Spinal cord (tissue), 10 donors: ENCODE measurements at places on chromosomes 3 and 15. TPM values are rescaled to one million over a fixed set of nuclear protein-coding genes. Genes with fewer than 3 reads are reported as not detected.

GRCh38 chr3:54577313-54577712 lies 350.5 kb downstream of the LRTM1 start:
- DNase-seq, result no peak

DNA sequence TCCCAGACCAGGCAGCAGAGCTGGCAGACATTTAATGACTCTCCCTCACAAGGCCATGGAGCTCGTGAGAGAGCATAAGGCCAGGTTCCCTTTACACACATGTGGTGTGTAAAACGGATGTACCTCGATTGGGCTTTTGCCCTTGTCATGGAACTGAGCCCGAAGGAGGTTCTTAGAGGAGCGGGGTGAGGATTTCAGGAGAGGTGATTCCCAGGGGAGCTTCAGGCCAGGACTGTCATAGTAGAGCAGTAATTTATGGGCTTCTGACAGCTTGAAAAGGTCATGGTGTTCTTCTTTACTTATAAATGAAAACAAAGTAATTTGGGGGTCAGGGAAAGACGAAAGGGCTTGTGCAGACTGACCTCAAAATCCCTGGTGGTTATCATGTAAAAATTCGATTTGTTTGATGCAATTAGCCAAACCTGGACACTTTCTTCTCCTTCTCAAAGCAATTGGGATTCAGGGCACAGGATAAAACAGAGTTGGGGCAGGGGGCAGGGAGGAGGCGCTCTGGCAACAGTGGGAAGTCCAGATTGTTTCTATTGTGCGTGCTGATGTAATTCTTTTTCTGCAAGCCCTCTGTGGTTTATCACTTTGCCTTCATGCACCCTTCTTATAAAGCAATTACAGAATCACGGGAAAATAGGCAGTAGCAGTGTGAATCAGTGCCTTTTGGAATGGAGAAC lies 51.0 kb downstream of the CACNA1D start:
- peak; percentile 47 for DNase-seq

- peak; percentile 21 for DNase-seq
Observed at GRCh38 chr3:47646362-47646761, 67.7 kb upstream of the CSPG5 start.

DNA sequence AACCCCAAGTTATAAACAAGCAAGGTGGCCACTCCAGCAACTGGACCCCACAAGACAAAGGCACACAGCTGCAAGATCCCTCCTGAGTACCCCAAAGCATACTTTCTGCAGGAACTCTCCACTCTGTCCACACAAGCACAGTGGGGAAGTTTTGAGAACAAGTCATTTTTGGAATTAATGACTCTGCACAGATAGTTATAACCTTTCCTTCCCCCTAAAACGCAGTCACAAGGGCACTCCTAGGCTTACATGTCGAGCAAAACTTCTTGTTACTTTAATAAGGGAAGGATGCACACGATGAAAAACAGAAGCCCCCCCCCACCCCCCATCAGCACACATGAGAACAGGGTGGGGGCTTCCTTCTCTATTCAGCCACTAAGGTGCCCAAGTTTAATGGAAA lies 1.2 kb downstream of the STIMATE start:
- DNase-seq, result no peak

DNA sequence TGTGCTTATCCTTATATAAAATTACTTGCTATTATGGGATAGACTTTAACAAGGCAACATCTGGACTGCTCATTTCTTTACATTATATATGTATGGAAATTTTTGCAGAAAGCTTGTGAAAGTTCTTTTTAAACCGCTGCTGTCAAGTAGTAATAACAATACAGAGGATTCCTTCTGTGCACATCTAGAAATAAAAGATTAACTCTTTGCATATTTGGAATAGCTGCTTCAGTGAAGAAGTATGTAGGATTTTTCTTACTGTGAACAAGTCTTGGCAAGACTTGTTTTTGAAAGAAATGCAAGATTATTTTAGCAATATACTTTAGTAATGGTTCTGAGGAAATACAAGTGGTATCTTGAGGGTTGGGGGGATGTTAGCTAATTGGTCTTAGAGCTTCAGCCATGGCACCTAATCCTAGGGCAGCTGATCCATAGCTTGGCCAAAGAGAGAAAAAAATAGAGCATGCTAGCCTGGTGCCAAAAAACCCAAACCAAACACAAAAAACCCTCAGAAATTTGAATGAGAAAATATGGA lies 4.3 kb downstream of the PRKCI start:
- DNase-seq, result no peak

GRCh38 chr3:58120075-58120812 lies 90.5 kb downstream of the DNASE1L3 start:
- no peak for DNase-seq

GRCh38 chr3:25292595-25292994 lies 135.5 kb upstream of the RARB start:
- no peak for DNase-seq

GRCh38 chr15:74735305-74735704 lies 10.0 kb upstream of the CYP1A1 start:
- DNase-seq, result no peak

DNA sequence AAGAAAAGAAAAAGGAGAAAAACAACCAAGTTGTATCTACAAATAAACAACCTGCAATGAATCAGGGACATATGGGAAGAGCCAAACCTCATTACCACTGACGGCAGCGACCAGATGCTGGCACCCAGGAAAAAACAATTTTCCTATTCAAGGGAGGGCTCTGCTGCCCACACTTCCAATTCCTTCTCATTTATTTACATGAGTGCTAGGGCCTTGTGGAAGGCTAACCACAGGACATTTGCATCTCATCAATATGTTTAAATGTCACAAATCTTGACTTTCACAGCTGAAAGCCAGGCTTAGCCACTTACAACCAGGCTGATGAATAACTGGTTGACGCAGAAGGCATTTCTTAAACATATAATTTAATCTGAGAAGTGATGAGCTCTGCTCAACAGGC lies 36.0 kb downstream of the RFTN1 start:
- no peak for DNase-seq

DNA sequence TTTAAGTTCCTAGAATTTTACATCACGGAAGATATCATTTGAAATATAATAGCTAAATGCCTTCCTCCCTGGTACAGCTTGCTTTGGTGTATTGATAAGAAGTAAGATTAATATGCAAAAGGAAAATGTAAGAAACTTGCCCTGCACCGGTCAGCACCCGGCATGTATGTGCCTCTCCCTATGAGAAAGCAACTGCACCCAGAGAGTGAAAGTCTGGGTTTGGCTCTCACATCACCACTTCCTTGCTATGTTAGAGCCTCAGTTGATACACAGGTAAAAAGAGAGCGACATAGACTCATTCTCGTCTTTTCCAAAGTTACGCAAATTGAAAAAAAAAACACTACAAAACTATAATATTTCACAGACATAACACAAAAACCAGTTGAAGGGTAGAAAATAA lies 96.7 kb downstream of the FOXP1 start:
- DNase-seq, result no peak

ARL6 gene
- total RNA-seq, result 17.0 TPM

ROBO1 gene
- total RNA-seq, result 117 TPM
